Mammary epithelial cell (primary cell): ENCODE measurements at places on chromosomes 11 and 22.

GRCh38 chr22:40030026-40030757 lies 35.4 kb downstream of the FAM83F start:
- no peak for DNase-seq

GRCh38 chr11:76674517-76675400 lies 4.2 kb upstream of the LRRC32 start:
- DNase-seq: no peak

- DNase-seq: peak; percentile 42
Measured at GRCh38 chr11:58629857-58630256, 7.4 kb downstream of the CNTF start.

DNA sequence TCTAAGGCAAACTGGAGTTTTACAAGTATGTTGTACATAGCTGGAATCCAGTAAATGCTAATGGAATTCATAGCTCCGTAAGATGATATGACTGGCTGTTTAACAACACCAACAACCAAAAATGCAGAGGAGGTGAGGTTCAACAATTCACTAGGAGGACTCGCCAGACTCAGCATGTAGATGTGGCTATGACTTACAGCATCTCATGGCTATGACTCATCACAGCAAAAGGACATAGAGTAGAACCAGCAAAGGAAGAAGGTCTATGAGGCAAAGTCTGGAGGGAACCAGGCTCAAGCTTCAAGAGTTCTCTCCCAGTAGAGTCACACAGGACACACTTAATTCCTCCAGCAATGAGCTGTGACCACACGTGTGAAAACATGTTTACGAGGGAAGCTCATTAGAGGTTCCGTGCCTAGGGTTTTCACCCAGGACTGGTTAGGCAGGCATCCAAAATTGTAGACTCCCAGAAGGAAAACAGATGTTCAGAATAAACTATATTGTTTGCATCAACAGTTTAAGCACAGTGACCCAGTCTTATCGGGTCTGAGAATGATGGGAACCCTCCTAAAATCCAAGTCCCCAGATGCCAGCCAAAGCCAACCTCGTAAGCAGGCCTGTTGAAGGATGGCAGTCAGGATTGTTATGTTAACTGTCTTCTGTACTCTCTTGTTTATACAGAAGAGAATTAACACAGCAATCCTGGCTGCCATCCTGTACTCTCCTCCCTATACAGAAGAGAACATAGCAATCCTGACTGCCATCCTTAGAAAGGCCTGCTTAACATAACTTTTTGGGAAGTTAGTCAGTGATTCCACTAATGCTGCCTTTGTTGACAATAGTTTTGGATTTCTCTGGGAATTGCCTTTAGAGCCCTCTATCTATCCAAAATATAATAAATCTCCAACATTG lies 116.6 kb downstream of the LARGE1 start:
- DNase-seq: peak; percentile 75

- DNase-seq: no peak
Measured at GRCh38 chr11:34915136-34916014, 804 bp downstream of the APIP start.

DNA sequence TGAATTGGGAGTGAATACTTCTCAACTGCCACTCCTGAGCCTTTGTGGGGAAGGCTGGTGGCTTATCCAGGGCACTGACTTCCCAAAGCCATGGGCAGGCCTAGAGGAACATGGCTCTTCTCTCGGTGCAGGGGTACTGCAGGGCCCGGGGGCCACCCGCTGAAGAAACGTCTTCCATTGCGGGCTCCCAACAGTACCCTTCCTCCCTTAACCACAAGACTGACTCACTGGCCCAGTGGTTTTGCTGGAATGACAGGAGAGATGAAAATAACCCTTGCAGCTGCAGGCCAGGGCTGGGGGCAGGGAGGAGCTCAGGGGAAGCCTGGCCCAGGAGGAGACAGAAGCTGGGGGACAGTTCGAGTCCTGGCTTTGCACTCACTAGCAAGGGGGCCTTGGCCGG lies 13.5 kb downstream of the TXN2 start:
- DNase-seq: peak; percentile 91

GRCh38 chr11:109439684-109440083 lies 17.7 kb downstream of the C11orf87 start:
- DNase-seq: no peak

GRCh38 chr11:2731130-2732125 lies 31.6 kb upstream of the KCNQ1OT1 start:
- DNase-seq: no peak

DNA sequence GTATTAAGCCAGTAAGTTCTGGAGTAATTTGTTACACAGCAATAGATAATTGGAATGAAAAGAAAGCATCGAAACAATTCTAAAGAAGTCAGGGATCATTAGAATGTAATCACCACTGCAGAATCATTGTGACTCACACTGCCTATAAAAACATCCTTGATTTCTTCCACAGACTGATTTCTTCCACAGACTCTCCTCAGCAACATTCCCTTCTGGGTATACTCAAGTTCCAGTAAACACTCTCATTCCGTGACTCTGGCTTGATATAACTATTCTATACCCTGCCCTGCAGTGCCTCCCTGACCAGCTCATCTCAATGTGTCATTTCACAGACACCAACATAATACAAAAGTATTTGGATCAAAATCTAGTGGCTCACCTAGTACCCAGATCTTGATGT lies 120.5 kb downstream of the BBOX1 start:
- DNase-seq: peak; percentile 27

DNA sequence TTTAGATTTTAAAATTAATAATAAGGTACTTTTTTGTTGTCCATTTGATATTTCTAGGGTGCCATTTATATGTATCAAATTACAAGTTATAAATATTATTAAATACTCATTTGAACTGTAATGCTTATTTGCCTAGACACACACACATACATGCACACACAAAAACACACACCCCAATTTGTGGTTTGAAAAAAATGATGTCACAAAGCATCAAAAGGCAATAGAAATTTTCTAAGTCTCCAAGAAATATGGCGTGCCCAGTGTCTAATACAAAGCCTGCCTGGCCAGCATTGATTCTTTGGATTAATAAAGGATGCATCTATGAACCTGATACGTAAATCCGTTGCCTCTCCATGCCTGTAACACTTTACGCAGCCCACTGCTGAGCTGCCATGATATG lies 252.8 kb upstream of the BLID start:
- no peak for DNase-seq

DNA sequence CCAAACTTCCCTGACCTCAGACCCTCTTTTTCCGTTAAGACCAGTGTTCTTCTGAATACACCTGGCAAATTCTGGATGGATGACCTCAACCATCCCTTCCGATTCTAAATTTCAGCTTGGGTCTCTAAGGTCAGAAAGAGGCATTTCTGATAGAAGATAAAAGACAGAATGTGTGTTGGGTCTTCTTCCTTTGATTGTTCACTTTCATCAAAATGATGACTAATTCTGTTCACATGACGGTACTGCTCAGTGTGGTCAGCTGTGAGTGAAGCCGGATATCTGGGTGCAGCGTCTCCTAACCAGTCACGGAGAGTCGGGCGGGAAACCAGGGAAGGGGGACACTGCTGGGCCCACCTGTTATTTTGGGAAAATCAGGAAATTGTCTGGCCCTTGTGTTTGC lies 151.6 kb upstream of the NAV2 start:
- DNase-seq: no peak

GRCh38 chr22:37326726-37327125 lies 44.4 kb downstream of the CYTH4 start:
- no peak for DNase-seq

DNA sequence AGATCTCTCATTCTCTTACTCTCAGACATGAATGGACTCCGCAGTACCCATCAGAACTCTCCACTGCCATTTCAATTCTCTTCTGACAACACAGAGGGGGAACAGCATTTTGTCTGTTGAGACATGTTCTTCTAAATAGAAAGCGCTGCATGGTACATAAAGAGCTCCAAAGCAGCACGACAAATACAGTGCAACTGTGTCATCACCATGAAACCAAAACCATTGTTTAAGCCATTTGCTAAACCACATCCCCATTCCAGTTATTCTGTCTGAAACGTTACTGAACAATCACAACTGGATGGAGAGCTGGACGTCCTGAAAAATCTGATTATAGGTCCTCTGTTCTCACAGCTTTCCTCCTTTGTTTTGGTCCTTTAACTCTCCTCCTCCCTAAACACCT lies 17.9 kb upstream of the TENM4 start:
- DNase-seq: no peak

DNA sequence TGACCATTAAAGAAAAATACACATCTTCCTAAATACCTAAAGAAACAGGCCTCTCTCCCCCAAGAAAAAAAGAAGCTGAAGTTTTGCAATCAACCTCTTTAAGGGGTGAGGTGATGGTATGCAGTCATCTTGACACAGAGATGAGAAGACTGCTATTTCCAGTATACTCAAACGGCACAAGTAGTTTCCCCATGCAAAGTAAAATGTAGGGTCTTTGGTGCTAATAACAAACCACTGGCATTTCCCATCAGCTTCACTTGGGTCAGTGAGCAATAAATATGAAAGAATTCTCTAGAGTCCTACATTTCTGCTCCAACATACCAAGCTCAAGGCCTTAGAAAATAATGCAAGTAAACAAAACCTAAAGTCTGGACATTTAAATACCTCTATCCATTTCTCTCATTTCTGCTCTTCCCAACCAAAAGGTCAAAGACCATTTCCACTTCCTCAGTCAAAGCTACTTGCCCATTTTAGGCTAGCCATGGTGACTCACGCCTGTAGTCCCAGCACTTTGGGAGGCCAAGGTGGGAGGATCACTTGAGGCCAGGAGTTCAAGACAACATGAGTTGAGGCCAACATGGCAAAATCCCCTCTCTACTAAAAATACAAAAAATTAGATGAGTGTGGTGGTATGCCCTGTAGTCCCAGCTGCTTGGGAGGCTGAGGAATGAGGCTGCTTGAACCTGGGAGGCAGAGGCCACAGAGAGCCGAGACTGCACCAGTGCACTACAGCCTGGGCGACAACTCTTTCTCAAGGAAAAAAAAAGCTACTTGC lies 39.5 kb upstream of the CHRNA10 start:
- DNase-seq: no peak

DNA sequence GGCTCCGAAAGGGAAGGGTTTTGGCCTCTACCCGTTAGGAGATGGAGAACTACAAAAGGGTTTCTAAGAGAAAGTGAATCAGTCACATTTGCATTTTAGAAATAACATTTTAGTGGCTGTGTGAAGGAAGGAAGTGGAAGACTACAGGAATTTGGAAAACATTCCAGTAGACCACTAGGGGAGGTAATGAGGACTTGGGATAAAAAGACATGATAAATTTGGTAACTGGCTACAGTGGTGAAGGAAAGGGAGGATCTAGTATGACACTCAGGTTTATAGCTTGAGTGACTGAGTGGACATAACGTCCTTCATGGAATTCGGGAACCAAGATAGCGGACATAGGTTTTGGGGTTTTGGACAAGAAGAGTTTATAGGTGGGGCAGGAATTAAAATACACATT lies 7.0 kb upstream of the RRM1 start:
- no peak for DNase-seq

- DNase-seq: peak; percentile 75
Measured at GRCh38 chr11:29293825-29294224, 723.0 kb downstream of the KCNA4 start.

- no peak for DNase-seq
Measured at GRCh38 chr11:121898903-121899302, 217.1 kb downstream of the BLID start.
